ENCODE measurements at places on chromosomes 2 and 18. TPM values are rescaled to one million over a fixed set of nuclear protein-coding genes. Genes with fewer than 3 reads are reported as not detected.

- no peak overlapping the region for H3K27ac ChIP-seq
- no peaks in the 10 kb centered on the region for H3K4me1 ChIP-seq
- no peak overlapping the region for H3K4me3 ChIP-seq
- DNase-seq = no peak
Observed at GRCh38 chr2:142878031-142878678, 691 bp downstream of the KYNU start.

- peaks cover 12% of the 10 kb centered on the region for H3K4me1 ChIP-seq
- H3K4me3 ChIP-seq = no peak overlapping the region
- no peak for DNase-seq
- no peak overlapping the region for H3K27ac ChIP-seq
Observed at GRCh38 chr2:36360834-36361233, 5.3 kb downstream of the CRIM1 start.

DNA sequence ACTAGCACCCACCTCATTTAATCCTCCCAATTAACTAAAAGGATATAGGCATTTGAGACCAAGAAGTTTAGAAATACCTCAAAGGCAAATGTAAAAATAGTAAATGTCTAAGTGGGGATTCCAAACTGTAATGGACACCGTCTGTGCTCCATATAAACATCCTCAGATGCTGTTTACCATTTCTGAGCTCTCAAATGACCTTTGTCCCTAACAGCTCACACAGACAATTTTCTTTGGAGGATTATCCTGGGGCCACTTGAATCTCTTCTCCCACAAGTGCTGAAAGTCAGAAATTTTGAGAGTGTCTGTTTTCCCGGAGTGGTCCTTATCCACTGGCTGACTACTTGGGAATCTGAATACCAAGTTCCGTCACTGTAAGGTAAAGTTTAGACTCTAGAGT, 1418.9 kb downstream of the LRP1B start:
- no peaks in the 10 kb centered on the region for H3K4me1 ChIP-seq
- no peaks in the 10 kb centered on the region for H3K36me3 ChIP-seq
- H3K27ac ChIP-seq = no peak overlapping the region

GRCh38 chr2:157592948-157593347, 35.7 kb downstream of the ACVR1C start:
- peaks cover 13% of the 10 kb centered on the region for H3K27me3 ChIP-seq
- no peak overlapping the region for H3K4me3 ChIP-seq
- no peaks in the 10 kb centered on the region for H3K36me3 ChIP-seq
- DNase-seq = no peak
- H3K4me1 ChIP-seq = no peaks in the 10 kb centered on the region

DNA sequence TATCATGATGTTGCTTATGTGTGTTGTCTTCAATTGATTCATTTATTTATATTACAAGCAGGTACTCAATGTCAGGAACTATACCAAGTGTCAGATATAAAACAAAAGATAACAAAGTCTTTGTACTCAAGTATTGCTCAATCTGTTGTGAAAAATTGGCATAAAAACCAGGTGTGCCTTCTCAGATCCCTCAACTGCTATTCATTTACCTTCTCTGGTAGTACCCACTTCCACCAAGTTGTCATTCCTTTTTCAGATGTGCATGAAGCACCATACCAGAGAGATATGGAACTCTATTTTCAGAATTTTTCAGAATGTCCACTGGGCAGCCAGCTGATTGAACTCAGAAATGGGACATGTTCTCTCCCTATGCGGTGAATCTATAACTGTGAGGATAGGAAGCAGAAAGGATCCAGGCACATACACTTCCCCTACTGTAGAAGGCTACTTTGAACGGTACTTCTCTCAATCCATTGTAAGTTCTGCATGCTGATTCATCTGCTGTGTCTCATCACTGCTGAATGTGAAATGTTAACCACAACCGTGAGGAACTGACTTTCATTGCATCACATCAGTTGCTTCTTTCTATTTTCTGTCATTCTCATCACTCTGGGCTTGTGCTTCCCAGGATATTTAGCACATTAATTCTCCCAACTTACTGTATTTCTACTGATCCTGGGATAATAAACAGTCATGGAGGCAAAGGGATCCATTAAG, 1621.3 kb downstream of the SUCLG1 start:
- DNase-seq = no peak
- no peaks in the 10 kb centered on the region for H3K36me3 ChIP-seq
- H3K27ac ChIP-seq = no peak overlapping the region
- H3K27me3 ChIP-seq = no peaks in the 10 kb centered on the region

DNA sequence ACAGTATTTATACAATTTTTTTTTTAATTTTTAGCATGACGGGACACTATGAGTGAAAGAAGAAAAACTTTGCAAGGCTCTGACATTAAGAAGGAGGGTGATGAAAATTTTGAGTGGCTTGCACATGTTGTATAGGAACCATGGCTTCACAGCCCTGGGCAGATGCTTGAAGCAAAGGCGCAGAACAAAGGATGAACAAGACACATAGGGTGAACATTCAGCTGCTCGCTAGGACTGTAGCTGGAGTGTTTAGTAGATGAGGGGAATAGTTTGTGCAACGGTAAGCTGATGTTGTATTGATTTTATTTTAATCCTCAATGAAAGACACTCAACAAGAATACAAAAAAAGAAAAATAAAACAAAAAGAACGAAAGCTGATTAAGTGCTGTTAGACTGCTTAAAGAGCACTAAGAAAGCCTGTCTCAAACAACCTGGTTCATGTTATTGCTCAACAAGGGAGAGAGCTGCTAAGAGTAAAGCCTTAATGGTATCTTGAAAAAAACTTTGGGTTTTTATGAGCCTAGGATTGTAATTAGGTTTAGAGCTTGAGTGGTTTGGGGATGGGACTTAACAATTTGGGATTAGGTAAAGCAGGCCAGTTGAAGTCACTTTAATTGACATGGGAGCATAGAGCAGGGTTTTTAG, 41.2 kb upstream of the GCFC2 start:
- H3K27me3 ChIP-seq = no peaks in the 10 kb centered on the region
- no peak overlapping the region for H3K4me3 ChIP-seq

Gene SOWAHC
- total RNA-seq = 8.5 TPM

- H3K27me3 ChIP-seq = no peaks in the 10 kb centered on the region
- H3K36me3 ChIP-seq = no peaks in the 10 kb centered on the region
- no peak for DNase-seq
- H3K4me1 ChIP-seq = no peaks in the 10 kb centered on the region
Observed at GRCh38 chr2:68767031-68767961, 32.7 kb downstream of the ARHGAP25 start.

DNA sequence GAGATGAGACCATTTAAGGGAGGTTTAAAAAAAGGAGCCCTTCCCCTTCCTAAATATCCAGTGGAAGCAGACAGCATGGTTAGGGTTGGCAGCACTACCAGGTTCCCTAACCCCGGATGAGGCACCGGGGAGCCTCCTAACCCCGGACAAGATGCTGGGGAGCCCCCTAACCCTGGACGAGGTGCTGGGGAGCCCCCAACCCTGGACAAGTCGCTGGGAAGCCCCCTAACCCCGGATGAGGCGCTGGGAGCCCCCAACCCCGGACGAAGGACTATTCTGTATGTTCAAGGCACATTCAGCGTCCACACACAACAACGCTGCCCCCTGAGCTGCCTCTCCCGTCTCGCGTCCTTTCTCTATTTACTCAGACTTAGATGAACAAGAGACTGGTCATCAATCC, 51.9 kb downstream of the ANKMY1 start:
- no peak for DNase-seq
- H3K27me3 ChIP-seq = no peaks in the 10 kb centered on the region
- H3K27ac ChIP-seq = no peak overlapping the region
- H3K36me3 ChIP-seq = peaks cover 51% of the 10 kb centered on the region
- H3K4me1 ChIP-seq = no peaks in the 10 kb centered on the region

- H3K27me3 ChIP-seq = no peaks in the 10 kb centered on the region
- H3K36me3 ChIP-seq = no peaks in the 10 kb centered on the region
- H3K4me1 ChIP-seq = no peaks in the 10 kb centered on the region
- DNase-seq = no peak
Observed at GRCh38 chr2:3065928-3066327, 311.7 kb downstream of the EIPR1 start.

DNA sequence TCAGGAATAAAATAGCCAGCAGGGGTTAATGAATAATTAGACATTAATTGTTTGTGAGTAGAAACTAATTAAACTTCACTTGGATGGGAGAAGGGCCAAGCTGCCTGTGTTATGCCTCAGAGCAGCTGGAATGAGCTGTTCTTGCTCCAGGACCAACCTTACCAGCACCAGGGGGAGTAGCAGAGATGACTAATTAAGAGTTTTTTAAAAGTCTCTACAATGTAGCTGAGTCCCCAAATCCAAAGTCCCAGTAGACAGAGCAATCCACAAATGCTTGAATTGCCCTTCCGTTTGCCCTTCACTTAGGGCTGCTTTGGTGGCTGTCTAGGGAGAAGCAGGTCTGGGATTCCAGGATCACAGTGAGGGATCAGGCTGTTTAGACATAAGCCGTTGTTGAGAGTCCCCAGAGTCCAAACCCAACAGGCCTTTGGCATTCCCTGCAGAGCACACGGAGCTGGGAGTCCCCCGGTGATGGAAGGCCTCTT, 59.4 kb downstream of the RHOB start:
- H3K27ac ChIP-seq = no peak overlapping the region
- H3K27me3 ChIP-seq = no peaks in the 10 kb centered on the region
- DNase-seq = no peak
- peaks cover 12% of the 10 kb centered on the region for H3K4me1 ChIP-seq
- H3K4me3 ChIP-seq = no peak overlapping the region

DNA sequence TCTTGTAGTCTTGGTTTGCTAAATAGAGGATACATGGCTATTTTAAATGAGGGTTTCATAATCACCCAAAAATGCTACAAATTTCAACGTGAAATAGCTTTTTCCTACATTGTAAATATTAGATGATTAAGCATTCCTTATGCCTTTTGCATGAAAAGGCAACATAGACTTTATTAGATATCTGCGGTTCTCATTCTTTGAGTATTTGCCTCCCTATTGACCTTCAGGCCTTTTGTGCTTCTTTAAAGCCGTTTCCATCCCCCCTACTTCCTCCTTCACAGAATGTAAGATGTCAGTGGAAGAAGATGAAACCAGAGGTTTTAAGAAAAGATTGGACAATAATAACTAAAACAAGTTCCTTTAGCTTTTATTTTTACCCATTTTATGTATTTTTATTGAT, 144.1 kb downstream of the UBE2E3 start:
- no peaks in the 10 kb centered on the region for H3K4me1 ChIP-seq
- H3K4me3 ChIP-seq = no peak overlapping the region
- DNase-seq = no peak

DNA sequence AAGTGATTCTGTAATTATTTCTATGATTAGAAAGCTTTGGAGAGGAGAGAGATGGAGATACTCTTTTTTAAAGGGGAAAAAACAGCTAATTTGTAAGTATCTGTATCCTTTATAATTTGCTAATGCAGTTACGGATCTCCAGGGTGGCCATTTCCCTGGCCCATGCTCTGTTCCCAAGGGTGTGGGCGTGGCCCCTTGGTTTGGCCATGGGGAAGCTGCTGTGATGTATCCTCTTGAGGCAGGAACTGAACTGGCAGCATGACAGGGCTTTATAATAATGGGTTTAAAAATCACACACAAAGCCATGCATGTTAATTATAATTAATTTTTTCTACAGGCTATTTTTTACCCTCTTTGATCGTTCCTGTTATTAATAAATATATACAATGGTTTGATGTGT, 27.0 kb downstream of the TRAPPC12 start:
- peaks cover 18% of the 10 kb centered on the region for H3K4me1 ChIP-seq
- no peak overlapping the region for H3K4me3 ChIP-seq
- H3K36me3 ChIP-seq = peaks cover 17% of the 10 kb centered on the region
- H3K27me3 ChIP-seq = no peaks in the 10 kb centered on the region
- H3K27ac ChIP-seq = no peak overlapping the region

- no peak for DNase-seq
- no peak overlapping the region for H3K27ac ChIP-seq
- H3K4me1 ChIP-seq = no peaks in the 10 kb centered on the region
- no peak overlapping the region for H3K4me3 ChIP-seq
Observed at GRCh38 chr2:45684756-45685155, 33.3 kb downstream of the PRKCE start.
